ENCODE measurements at places on chromosomes 4 and X.
A peak's percentile ranks its signal among the peaks of the same experiment; 100 is the strongest.

- DNase-seq: no peak
Observed at GRCh38 chr4:143356493-143356892, 19.8 kb downstream of the GAB1 start.

DNA sequence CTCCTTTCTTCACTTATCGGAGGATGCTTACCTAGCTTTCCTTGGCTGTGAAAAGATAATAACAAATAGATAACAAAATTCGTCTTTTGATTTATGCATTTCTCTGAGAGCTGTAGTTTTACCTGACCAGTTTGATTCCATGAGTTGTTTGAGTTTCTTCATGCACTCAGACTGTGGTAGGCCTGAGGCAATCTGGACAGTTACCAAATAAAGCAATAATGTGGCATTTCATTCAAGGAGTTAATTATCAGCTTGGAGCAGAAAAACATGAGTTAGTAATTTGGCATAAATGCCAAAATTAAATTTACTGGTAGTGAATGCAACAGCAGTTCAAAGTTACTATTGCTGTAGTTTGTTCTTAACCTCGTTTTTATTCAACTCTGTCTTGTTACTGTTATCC, 53.5 kb downstream of the FABP2 start:
- DNase-seq: no peak

DNA sequence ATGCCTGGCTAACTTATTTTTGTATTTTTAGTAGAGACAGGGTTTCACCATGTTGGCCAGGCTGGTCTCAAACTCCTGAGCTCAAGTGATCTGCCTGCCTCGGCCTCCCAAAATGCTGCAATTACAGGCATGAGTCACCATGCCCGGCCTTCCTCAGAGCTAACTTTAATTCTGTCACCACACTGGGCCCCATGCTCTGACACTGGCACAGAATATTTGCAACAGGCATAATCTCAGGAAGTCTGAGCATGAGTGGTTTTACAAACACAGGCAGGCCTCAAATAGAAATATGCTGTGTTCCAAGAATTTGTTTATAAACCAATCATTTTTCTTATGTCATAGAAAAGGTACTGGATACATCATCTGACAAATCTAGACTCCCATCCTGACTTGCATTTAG, 32.7 kb upstream of the FAM9C start:
- no peak for DNase-seq

- no peak for DNase-seq
Observed at GRCh38 chr4:38452009-38452408, 212.0 kb upstream of the KLF3 start.

- DNase-seq: peak; percentile 95
Observed at GRCh38 chr4:133148690-133149363, at the start of gene PCDH10. TSS of gene PCDH10 (plus strand) at chr4:133149294. CDS start at chr4:133150141, 847 bp downstream.

DNA sequence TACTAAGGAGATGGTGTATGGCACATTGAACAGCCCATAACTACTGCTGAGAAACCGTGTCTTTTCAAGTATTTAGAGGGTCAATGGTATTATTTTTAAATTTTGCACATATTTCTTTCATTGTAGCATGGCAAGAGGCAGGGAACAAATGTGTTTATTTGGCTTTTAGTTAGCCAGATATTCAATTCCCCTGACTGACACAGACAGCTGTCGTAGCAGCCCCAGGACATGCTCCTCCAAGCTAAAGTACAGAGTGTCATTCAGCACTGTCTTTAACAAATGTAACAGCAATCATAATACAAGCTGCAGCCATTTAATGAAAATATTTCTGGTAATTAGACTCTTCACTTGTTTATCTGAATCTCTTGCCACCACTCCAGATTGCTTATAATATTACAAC, 687.1 kb downstream of the KLHL13 start:
- no peak for DNase-seq

GRCh38 chrX:15854080-15854655, 445 bp downstream of the AP1S2 start:
- peak; percentile 47 for DNase-seq

- DNase-seq: no peak
Observed at GRCh38 chrX:22664826-22665225, 334.9 kb upstream of the DDX53 start.

DNA sequence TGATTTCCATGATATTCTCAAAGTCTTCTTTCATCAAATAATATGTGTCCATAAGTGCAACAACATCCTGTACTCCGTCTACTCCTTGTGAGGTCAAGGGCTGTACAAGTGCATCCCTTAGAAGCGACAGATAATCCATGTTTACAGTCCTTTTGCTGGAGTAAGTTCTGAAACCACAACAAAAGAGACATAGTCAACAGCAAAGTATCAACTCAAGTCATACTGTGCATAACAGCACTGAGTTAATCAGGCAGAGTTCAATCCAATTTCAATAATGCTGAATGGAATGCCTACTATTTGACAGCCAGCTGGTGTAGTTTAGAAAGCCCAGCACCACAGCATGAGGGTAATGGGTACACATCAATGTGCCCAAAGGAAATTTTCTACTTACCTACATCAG, 74.5 kb downstream of the RFC1 start:
- no peak for DNase-seq

- no peak for DNase-seq
Observed at GRCh38 chrX:72393836-72394517, 88.3 kb upstream of the CITED1 start.

DNA sequence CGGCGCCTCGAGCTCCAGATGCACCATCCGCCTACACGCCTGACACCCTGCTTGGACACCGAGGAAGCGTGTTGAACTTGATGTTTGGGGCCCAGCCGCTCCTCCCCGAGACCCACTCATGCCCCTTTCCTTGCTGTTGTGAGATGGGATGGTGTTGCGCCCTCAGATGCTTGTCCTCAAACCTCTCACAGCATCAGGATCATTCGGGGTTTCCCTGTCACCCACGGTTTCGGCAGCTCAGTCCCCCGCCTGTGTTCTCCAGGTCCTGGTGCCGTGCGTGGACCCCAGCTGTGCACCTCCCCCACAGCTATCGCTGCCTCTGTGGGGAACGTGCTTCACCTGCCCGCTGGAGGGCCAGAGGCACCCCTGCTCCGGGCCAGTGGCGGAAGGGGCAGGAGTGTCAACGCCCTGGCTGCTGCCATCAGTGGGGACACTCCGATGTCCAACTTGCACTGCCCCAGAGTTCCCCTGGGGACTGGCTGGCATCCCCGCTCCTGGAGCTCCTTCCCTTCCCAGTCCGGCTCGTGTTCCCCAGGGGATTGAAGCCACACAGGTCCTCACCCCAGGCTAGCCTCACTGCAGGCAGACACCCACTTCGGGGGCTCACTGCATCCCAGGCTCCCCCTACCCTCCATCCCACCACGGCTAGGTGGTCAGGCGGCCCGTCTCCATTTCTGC, 82.3 kb upstream of the ADRA2C start:
- no peak for DNase-seq

GRCh38 chr4:121219227-121219626, 55.1 kb upstream of the TNIP3 start:
- DNase-seq: no peak

GRCh38 chrX:50617183-50617582, 146.6 kb upstream of the DGKK start:
- DNase-seq: no peak

DNA sequence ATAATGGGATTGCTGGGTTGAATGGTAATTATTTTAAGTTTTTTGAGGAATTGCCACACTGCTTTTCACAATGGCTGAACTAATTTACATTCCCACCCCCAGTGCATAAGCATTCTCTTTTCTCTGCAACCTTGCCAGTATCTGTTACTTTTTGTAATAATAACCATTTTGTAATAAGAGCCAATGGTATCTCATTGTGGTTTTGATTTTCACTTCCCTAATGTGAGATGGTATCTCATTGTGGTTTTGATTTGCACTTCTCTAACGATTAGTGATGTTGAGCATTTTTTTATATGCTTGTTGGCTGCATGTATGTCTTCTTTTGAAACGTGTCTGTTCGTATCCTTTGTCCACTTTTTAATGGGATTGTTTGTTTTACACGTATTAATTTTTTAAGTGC, 213.1 kb upstream of the HDX start:
- no peak for DNase-seq

DNA sequence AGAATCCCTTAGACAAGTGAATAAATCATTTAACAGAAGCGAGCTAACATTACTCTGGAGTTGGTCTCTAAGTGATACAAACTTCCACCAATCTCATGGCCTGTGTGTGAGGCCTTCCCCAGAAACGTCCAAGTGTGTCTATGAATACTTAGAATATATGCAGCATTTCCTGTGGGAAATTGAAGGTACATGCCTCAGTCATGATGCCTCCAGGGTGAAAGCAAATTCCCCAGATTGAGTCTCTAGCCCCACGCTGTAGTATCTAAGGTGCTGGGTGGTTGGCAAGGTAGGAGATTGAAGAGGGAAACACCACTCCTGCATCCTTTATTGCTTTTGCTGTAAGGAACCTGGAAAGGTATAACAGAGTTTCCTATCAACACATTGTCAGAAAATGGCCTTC, 113.8 kb downstream of the IL13RA2 start:
- no peak for DNase-seq

GRCh38 chrX:1649621-1650020, 34.8 kb downstream of the ASMT start:
- no peak for DNase-seq

- DNase-seq: no peak
Observed at GRCh38 chr4:156547891-156548290, 423.7 kb downstream of the PDGFC start.

DNA sequence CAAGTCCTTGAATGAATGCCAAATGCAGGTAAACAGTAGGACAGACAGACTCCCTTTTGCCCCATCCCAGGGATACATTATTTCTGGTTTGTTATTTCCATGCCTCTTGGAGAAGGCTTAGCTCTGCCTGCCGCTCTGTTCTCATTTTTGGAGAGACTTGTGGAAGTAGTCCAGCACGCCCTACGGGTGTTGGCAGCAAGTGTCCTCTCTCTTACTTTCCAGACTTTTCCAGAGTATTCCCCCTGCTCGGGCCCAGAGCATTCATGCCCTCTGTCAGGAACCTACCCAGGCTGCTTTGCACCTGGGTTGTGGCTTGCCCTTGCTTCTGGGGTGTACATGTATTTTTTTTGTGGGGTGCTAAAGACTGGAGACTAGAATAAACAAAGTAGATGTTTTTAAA, 15.3 kb downstream of the SLC34A2 start:
- DNase-seq: no peak

- no peak for DNase-seq
Observed at GRCh38 chr4:41102414-41103092, 111.8 kb downstream of the APBB2 start.

GRCh38 chr4:95694411-95694810, 145.5 kb upstream of the PDHA2 start:
- DNase-seq: no peak

- no peak for DNase-seq
Observed at GRCh38 chr4:113603911-113604310, 157.6 kb downstream of the CAMK2D start.

- no peak for DNase-seq
Observed at GRCh38 chr4:90421161-90421560, 294.0 kb downstream of the CCSER1 start.

DNA sequence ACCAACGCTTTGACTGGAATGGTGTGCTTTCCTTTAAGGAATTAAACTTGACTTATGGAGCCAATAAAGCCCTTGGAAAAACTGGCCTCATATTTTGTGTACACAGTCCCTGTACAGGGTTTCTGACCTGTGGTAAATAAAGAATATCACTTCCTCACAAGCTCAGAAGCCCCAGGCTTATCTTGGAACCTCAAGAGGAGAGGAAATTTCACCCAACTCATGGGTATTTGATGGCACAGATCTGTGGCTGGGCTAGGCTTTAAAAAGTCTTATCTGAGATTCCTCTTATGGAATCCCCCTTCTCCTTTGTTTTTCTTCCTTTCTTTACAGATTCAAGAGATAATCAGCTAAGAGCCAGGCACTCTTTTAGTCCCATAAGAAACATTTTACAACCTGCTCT, 89.3 kb upstream of the USP38 start:
- no peak for DNase-seq

DNA sequence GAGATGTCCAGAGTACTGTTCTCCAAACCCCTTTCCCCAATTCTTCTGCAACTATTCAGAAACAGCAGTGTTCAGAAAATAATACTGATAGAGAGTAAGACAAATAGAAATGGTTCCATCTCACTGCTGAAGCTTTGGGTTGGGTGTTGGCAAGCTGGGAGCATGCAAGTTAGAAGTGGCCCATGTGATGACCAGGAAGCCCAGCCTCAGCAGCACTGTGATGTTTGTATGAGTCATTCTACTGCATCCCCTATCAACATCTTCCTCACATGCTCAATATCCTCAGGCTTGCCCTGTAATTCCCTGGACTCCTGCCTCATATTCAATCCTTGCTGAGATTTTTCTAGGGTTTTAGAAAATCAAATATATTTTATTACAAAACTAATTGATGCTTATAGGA, 96.5 kb downstream of the CHRDL1 start:
- DNase-seq: no peak

DNA sequence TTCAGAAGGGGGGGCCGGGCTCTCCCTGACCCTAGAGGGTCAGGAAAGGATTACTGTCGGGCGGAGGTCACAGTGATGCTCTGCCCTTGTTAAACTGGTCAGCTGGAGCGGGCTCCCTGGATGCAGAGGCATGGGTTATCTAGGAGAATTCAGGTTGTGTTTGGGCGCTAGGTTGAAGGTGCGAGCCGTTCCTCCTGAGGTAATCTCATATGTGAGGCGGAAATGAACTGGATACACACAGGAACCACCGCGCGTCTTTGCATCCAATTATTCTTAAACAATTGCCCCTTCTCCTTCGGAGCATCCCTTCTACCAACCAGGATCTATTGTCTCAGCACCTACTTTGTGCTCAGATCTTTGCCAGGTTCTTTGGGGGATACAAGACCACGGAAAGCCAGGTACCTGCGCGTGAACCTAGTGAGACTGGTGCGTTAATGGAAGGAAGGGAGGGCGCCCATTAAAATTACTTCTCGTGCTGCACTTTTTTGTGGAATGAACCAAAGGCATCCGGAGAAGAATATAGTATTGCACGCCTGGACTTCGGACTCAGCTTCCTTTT, 28.4 kb downstream of the HAND2 start:
- DNase-seq: no peak

GRCh38 chrX:100413229-100413628, 3.2 kb upstream of the PCDH19 start:
- no peak for DNase-seq

DNA sequence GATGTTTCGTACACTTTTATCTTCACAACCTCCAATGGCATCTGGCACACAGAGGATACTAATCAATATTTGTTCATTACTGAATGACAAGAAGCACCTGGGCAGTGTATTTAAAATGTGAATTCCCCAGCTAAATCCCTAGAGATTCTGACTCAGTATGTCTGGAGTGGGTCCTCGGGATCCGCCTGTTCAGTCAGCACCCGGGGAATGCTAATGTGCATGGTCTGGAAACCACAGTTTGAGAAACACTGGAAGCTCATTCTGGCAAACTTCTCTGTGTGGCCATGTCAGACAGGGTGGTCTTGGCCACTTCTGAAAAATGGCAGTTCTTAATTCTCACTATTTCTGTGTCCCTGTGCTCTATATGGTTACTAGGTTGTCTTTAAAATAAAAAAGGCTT, 138.8 kb upstream of the VCX start:
- DNase-seq: no peak

DNA sequence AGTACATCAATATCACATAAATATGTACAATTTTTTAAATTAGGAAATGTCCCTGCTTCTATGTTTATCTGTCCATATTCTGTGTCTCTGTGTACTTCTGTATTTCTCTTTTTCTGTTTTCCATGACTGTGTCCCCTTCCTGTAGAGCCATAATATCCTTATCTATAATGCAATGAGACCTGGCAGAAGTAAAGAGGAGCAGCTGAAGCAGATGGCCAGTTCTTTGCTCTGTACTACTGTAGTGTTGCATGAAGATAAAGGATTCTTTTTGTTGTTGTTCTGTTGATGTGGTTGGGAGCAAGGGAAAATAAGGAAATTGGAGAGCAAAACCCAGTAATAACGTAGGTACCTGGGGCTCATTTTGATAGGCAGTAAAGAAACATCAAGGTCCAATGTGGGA, 301.7 kb downstream of the ADGRL3 start:
- DNase-seq: no peak

Data from nucleus accumbens (tissue), 56 donors.